Nephron progenitor cell (in vitro differentiated cells): ENCODE measurements at places on chromosomes 3 and 15.

GRCh38 chr3:46733026-46733800 is 15.5 kb upstream of the PRSS50 start:
- no peak for DNase-seq

GRCh38 chr3:42339321-42339720 is 71.1 kb downstream of the LYZL4 start:
- no peak for DNase-seq

- DNase-seq: no peak
These were observed 548.8 kb upstream of the MDFIC2 start for GRCh38 chr3:70861234-70861633.

DNA sequence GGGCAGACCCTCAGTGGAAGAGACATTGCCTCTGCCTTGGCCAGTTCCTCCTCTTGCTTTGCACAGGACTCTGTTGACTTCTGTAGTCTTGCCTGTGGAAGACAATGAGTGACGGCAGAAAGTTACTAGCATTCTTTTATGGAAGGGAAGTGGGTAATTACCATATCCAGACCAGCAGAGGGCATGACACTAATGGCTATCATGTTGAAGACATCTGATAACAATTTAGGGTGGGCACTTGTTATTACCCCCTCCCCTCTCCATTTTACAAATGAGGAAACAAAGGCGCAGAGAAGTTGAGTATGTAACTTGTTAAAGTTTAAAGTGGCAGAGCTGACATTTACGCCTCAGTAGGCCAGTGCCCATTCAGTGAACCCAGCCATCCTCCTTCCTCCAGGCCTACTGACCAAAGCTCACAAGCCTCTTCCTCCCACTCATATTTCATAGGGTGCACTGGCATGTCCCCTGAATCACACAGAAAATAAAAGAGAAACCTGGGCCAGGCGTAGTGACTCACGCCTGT is 48.2 kb upstream of the FMN1 start:
- DNase-seq: no peak

DNA sequence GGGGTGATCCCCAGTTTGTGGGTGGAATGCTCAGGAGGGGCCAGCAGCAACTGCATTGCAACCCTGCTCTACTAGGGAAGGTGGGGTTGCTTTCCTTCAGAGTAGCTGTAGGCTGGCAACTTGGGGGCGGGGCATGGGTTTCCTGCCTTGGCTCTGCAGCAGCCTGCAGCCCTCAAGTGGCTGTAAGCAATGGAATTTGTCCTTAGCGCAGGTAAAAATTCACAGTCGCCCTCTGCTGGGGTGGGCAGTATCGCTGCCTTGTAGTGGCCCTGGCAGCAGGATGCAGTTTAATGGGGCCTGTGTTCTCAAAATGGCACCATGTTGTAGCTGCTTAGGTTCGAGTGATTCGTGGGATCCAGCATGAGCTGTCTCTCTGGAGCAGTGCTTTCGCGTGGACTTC is 29.8 kb downstream of the STT3B start:
- peak; percentile 15 for DNase-seq
